ENCODE measurements at places on chromosomes 13 and 19.

DNA sequence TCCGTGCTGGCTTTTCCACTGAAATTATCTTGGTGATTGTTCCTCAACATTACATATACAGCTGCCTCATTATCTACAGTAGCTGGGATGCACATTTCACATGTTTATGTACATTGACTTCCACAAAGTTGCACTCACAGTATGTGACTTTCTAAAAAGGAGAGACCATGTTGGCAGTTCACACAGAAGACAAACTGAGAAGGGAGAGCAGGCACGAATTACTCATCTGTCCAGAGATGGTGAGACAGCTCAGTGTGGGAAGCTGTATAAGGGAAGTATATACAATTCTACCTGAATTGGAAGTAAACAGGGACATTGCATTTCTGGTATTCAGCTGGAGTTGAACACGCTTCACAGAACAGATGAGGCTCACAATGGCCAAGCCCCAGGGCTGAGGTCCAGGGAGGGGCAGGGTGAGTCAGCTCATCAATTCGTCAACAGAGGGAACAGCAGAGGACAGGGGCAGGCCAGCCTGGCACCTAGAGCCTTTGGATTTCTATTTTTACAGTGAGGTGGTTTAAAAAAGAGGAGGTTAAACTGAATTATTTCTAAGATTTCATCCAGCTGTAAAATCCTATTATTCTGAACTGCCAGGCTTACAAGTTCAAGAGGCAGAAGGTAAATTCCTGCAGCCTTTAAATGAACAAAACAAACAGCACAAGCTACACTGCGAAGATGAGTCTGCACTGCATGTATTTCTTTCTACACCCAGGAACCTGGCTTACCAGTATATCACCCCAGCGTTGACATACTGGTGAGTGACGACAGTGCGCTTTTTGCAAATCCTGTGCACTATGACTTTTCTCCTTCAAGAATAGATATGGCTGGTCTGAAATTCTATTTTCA lies 9.8 kb downstream of the PARP4 start:
- DNase-seq, result no peak

GRCh38 chr19:33690378-33691029 lies 68.8 kb downstream of the CHST8 start:
- DNase-seq, result no peak

DNA sequence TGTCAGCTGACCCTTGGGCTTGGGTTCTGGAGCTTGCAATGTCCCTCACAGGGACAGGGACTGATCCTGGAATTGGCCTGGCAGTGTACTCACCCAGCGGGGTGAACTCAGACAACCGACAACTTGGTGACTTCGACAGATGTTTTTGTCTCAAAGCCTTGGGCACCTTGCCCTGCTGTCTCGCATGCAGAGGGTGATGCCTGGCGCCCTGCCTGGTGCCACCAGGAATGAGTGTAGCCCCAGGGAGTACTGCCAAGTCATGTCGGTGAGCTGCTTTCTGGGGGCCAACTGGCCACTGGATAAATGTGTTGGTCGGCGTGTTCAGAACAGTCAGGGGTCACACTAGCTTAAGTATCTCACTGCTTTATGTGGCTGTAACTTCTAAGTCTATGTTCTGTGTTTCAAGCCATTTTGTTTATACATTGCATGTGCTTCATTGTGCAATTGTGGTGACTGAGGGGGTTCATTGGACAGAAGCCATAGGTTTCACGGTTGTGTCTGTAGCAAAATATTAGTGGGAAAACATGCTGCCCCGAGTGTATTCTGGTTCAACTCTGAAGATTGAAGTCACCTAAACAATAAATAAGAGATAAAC lies 96.3 kb upstream of the TNFSF11 start:
- no peak for DNase-seq

GRCh38 chr13:97627566-97627965 lies 193.6 kb downstream of the RAP2A start:
- DNase-seq, result no peak

GRCh38 chr13:41565216-41565615 lies 107.9 kb downstream of the RGCC start:
- DNase-seq, result no peak

- DNase-seq, result no peak
These were observed 4.1 kb downstream of the ENOX1 start for GRCh38 chr13:43782686-43783085.

- no peak for DNase-seq
These were observed 681 bp downstream of the ZNF837 start for GRCh38 chr19:58380037-58380661.

- DNase-seq, result no peak
These were observed 310.2 kb downstream of the SLITRK5 start for GRCh38 chr13:87981416-87981815.

GRCh38 chr13:51856027-51856736 lies 5.6 kb upstream of the CCDC70 start:
- DNase-seq, result no peak

GRCh38 chr13:87003265-87003664 lies 667.9 kb upstream of the SLITRK5 start:
- DNase-seq, result no peak

- DNase-seq, result no peak
These were observed 32.9 kb downstream of the CCDC122 start for GRCh38 chr13:43846496-43847158.

DNA sequence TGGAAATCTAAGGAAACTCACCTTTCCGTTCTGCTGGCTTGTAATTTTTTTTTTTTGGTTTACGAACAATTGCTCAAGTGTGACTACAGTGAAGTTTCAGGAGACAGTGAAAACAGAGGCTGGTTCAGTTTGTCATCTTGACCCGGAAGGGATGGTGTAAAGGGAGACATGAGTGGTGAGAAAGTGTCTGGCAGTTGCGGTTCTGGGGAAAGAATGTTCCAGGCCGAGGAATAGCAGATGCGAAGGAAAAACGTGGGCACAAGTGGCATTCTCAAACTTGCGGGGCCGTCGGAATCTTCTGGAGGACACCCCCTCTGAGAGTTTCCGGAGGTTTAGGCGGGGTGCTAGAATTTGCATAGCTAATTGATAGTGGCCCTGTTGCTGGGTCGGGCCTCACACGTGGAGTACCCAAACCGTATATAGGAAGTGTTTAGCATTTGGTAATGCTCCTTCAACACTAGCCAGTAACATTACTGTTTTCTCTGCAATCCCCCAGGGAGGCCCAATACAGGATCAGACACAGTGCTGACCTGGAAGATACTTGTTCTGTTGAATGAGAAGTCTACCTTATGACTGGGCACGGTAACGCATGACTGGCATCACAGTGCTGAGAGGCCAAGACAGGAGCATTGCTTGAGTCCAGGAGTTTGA lies 2.8 kb upstream of the TNFSF9 start:
- no peak for DNase-seq
